ENCODE measurements at places on chromosomes 6 and 20.

DNA sequence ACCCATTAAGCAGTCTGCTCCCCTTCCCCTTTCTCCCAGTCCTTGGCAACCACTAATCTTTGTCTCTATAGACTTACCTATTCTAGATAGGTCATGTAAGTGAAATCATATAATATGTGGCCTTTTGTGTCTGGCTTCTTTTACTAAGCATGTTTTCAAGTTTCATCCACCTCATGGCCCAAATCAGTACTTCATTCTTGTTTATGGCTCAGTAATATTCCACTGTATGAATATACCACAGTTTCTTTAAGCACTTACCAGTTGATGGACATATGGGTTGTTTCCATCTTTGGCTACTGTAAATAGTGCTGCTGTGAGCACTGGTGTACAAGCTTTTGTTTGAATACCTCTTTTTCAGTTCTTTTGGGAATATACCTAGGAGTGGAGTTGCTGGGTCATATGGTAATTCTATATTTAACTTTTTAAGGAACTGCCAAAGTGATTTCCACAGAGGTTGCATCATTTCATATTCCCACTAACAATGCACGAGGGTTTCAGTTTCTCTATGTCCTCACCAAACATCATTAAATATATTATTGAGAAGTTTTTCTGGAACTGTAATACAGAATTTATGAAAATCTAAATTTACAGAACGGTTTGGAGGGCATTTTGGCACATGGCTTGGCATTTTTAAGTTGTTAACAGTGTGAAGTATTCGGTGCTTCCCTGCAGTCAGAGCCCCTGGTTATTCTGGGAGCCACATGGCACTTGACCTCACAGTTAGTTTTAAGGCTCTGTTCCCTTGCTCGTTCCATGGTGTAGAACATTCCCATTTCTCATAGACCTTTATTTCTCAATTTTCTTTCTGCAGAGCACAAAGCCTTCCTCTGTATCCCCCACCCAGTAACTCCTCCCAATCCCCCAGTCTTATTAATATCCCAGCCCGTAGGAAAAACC, 27.0 kb upstream of the DTNBP1 start:
- DNase-seq, result no peak

DNA sequence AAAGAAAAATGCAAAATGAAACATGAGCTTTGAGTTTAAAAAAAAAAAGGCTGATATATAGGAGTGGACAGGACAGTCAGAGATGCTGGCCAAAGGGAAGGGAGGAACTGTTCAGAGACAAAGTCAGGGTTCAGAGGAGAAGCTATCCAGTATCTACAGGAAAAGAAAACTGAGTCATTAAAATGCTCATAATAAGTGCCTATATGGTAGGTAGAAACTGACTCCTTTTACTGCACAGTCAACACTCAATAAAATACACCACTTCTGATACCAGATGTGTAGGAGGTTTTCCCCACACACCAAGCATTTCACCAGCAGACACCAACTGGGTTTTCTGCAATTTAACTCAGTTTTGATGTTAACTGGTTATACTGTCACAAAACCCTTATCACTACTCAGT, 32.9 kb downstream of the FRK start:
- no peak for DNase-seq

DNA sequence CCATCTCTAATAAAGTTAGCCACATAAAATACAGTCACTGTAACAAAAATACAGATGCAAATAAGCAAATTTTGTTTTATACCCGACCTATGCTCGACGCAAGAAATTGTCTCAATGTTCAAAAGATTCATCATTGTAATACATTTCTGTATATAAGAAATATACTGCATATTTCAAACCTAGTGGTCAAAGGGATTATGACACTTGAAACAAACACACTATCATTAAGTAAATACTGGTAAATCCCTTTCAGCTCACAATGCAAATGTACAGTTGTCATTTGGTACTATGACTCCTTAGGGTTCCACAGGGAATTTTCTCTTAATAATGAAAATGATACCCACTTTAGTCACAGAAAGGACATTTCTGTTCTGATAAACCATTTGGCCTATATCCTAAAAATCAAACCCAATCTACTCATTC, 2.2 kb downstream of the HIVEP2 start:
- no peak for DNase-seq

- no peak for DNase-seq
These were observed 1109.1 kb downstream of the HACE1 start for GRCh38 chr6:103750603-103751002.

DNA sequence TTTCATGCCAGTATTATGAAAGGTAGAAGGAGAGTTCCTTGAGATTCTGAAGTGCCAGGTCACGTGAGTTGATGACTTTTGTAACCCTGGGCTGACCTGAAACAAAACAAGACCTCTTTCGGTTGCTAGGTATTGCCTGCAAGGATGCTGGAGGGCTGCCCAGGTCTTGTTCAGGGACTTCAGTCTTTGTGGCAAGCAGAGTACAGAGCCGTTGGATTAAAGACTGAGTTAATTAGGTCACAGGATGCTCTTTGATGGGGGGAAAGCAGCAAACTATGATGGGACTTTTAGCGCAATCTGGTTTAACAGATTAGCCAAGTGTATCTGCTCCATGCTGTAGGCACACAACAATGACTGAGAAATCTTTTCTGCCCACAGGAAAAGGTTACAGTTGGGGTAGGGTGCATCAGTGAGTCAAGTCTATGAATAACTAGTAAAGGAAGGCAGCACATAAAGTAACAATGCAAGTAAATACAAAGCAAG, 12.8 kb upstream of the ELOVL5 start:
- DNase-seq, result no peak

DNA sequence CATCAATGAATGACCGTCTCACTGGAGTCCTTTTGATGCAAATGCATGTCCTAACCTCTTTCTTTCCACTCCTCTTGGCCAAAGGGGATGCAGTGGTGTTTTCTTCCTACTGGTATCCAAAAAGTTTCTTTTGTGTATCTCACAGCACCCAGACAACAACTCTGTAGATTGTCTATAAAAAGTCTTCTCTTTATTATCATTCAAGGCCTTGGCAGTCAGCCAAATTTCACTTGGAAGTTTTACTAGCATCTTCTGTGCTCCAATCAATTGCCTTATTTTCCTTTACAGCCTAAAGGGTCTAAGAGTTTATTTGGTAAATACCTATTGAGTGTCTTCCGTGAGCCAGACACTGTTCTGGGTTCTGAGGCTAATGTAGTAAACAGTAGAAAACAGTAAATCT, 150.2 kb upstream of the RNF217 start:
- no peak for DNase-seq

DNA sequence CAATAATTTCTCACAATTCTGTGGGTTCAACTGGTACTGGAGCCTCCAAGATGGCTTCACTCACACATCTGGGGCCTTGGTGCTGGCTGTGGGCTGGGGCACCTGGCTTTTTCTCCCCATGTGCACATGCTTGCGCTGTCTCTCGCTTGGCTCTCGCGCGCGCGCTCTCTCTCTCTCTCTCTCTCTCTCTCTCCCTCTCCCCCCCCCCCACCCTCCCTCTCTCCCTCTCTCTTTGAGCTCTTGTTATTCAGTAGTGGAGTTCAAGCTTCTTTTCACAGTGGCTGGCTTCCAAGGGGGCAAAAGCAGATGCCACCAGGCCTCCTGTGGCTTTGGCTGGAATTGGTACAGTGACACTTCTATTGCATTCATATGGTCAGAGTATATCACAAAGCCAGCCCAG, 10.8 kb upstream of the TBCC start:
- no peak for DNase-seq

- peak; percentile 31 for DNase-seq
These were observed 92.2 kb downstream of the CEP57L1 start for GRCh38 chr6:109187399-109188114.

DNA sequence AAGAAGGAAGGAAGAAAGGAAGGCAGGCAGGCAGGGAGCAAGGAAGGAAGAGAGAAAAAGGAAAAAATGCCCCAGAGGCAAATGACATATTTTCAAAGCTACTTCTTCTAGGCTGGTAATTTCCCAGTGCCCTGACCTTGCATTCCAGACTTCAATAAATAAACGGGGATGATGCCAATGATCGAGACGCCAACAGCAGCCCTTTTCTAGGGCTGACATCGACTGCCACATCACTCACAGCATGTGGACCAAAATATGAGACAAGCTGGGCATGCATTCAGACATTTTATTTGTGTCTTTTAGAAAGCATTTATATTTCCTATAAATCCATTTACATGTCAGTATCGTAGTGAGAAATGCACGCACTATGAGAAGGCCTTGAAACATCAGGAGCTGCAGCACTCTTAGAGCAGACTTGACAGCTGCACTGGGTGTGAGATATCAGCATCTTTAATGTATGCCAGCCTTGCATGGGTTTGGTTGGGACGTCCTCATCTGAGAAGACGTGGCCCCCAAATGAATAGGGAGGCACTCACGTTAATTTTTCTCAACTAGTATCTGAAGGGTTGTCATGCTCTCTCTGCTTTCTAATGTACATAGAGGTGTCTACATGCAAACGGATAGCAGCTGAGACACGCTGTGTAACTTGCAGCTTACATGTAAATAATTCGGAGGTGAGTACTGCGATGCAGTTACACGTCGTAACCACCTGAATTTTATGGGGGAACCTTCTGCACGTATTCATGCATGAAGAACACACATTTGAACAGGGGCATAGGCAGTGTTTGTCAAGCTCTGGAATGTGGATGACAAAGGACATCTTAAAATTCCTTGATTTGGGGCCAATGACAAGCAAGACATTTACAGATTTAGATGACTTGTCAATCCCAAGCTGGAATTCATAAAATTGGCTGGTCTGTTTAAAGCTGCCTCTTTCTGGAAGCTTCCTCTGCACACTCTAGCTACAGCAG, 149.1 kb upstream of the AGPAT4 start:
- DNase-seq, result no peak

- no peak for DNase-seq
These were observed 4.2 kb downstream of the BEND6 start for GRCh38 chr6:56959094-56959493.

- DNase-seq, result no peak
These were observed 2.6 kb downstream of the MGME1 start for GRCh38 chr20:17971300-17972013.

- no peak for DNase-seq
These were observed 134.4 kb upstream of the BTBD3 start for GRCh38 chr20:11783102-11783850.

- DNase-seq, result no peak
These were observed 31.1 kb downstream of the ARID1B start for GRCh38 chr6:156808287-156808686.

- no peak for DNase-seq
These were observed 19.0 kb upstream of the VSX1 start for GRCh38 chr20:25100914-25101313.

DNA sequence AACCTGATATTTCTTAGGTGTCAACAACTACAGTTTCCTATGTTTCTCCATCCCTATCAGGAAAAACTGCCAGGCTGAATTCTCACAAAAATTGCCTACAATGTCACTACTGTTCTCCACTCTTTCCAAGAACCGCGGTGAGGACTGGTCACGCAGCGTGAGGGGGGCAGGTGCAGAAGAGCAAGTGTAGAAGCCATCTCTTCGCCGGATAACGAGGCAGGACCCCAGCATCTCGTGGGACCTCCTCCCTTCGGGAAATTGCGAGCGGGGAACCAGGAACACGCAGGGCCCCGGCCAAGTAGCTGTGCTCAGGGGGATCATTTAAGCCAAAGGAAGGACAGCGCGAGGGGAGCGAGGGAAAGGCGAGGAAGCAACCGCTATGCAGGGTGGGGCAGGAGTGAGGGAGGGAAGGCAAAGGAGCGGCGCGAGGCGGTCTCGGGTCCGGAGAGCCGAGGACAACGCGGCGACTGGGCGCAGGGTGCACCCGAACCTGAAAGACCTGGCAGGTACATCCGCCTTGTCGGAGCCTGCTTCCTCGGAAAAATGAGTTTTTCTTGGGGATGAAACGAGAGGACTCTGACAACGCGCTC, 559 bp downstream of the APMAP start:
- DNase-seq, result peak; percentile 5

DNA sequence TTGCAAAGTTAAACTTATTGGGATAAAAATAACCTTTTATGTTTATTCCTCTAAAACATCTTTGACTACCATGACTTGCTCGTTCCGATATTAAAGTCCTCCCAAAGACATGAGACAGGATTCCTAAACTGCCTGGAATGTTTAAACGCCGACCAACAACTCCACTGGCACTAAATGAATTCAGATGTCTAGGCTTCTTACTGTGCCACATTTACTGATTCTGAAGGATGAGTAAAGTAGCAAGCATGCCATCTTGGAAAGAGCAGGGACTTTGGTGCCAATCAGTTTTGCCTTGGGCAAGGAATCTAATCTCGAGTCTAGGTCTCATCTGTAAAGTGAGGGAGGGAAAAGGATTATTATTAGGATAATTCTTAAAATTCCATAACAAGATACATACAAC, 25.3 kb downstream of the MBOAT1 start:
- DNase-seq, result no peak

- no peak for DNase-seq
These were observed 18.4 kb downstream of the UBE3D start for GRCh38 chr6:83047065-83047754.

DNA sequence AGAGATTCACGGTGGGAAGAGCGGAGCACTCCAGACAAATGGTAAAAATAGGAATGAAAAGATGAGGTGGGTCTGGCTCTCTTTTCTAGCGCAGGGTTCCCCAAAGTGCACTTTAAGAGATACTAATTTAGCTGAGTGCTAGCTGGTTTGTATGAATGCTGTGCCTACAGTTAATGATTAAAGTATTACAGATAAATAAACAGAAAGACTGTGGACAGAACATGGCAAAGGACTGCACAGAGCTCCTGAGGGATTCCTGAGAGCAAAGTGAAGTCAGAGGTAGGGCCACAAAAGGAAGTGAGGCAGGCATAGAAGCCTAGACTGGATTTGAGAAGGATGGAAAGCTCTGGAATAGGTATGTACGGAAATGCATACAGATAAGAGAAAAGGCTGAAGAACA, 114.5 kb downstream of the INSM1 start:
- no peak for DNase-seq

- no peak for DNase-seq
These were observed 37.6 kb downstream of the NRN1 start for GRCh38 chr6:5968817-5969734.

GRCh38 chr20:60054716-60055634, 96.8 kb downstream of the CDH26 start:
- DNase-seq, result no peak

DNA sequence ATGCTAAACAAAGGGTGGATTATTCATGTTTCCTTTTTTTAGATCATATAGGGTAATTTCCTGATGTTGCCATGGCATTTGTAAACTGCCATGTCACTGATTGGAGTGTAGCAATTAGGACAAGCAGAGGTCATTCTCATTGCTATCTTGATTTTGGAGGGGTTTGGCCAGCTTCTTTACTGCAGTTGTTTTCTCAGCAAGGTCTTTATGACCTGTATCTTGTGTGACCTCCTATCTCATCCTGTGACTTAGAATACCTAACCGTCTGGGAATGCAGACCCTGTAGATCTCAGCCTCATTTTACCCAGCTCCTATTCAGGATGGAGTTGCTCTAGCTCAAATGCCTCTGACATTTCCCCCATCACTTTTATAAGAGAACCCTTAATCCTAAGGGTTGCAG, 53.6 kb downstream of the CDS2 start:
- no peak for DNase-seq

GRCh38 chr6:16355238-16355637, 116.9 kb downstream of the GMPR start:
- DNase-seq, result no peak

- peak; percentile 55 for DNase-seq
These were observed 58.2 kb downstream of the TRIM27 start for GRCh38 chr6:28865401-28866204.
